ENCODE measurements at places on chromosomes 6 and 20. TPM values are rescaled to one million over a fixed set of nuclear protein-coding genes. Genes with fewer than 3 reads are reported as not detected.

The WFDC12 gene
- not detected for total RNA-seq

GRCh38 chr6:13586603-13587542, 12.5 kb downstream of the SIRT5 start:
- no peak for DNase-seq

DNA sequence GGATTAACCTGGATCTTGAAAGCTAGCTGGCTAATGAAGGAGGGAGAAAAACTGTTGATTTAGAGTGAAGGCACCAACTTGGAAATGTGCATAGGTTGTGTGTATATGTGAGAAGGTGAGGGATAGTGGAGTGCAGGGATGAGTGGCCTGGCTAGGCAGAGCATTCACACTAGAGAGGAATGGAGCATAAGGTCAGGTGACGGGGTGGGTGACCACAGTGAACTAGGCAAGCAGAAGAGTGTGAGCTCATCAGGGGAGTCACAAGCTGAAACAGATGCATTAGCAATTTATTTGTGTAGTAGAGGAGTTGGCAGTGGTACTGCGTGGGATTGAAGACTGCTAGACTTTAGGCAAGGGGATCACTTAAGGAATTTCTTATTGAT, 10.5 kb downstream of the ANKRD66 start:
- DNase-seq, result no peak

DNA sequence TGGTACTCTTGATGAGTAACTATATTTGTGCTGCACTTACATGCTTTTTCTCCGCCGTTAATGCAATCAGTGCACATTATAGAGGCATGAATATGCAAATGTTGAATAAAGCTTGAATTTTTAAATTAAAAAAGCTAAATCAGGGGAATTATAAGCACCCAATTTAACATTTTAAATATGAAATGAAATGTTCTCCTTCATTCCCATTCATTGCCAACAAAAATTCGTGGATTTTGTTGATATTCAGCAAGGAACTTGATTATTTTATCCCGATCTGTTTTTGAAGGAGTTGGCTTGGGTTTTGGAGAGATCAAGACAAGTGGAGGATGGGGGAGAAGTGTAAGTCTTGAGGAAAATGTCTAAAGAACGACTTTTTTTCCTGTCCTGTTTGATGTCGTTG, 318.7 kb upstream of the SOX4 start:
- no peak for DNase-seq

GRCh38 chr6:156197513-156197912, 579.7 kb upstream of the ARID1B start:
- DNase-seq, result no peak

DNA sequence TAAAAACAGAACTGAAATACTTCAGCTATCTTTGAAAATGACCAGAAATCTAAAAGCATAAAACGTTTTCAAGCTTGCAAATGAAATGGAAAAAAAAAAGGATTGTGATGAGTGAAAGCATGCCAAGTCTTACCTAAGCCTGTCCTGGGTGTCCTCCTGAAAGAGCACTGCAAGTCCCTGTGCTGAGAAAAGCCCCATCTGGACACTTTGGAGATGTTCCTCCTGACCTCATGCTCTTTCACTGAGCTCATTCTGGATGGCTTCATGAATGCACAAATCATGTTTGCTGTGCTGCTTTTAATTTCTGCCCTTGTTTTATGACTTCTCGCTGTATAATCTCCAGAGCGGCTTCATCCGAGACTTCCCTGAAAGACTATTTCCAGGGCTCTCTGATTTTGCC, 136.0 kb downstream of the SOD2 start:
- no peak for DNase-seq

Measured in activated CD8-positive, alpha-beta T cell treated with anti-CD3 and anti-CD28 coated beads, Interleukin-2, amount 10 ng/mL, durations not matched to agents 7 days and 5 days (primary cell).